ENCODE measurements at places on chromosomes 6 and 20. TPM values are rescaled to one million over a fixed set of nuclear protein-coding genes. Genes with fewer than 3 reads are reported as not detected.

Gene LTA
- total RNA-seq = 0.93 TPM

Gene FAM83C
- not detected for total RNA-seq

Gene OVOL2
- 0.18 TPM for total RNA-seq

Gene C6orf163
- 1.2 TPM for total RNA-seq

Gene POPDC3
- total RNA-seq = not detected

DNA sequence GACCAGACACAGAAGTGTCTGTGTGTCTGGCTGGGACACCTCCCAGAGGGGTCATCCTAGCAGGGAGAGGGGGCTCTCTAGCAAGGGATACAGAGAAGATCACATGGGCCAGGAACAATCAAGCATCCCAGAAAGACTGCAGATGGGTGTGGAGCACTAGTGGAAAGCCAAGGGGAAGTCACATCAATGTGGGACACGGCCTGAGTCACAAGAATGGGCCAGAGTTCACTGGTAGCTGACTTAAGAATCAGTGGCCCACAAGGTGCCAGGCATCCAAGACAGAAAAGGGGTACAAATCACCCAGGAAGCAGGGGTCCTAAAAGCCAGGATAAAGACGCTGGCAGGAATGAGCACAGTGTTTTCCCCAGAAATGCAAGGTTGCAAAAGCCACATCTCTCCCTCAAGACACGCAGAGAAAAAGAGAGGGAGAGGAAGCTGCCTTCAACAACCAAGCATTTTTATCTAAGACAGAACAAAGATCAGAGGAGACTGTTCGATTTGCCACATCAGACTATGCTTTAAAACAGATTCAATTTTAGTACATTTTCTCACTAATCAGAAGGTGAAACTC lies 113.6 kb upstream of the DST start:
- DNase-seq = no peak

DNA sequence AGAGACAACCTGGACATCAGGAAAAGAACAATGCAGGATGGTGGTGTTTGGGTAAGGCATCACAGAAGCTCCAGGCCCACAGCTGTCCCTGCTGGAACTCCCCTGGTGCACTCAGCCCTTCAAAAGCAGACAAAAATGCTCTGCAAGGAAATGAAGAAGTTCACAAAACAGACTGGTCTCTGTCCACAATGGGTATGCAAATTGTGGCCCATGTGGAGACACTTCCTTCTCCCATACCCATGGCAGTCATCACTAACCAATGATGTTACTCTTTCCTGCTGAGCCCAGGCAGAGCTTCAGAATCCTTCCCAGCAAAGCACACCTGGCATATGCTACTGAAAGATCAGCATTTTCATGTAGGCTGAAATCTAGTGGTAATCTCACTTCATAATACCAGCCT lies 42.6 kb upstream of the PXDC1 start:
- no peak for DNase-seq

DNA sequence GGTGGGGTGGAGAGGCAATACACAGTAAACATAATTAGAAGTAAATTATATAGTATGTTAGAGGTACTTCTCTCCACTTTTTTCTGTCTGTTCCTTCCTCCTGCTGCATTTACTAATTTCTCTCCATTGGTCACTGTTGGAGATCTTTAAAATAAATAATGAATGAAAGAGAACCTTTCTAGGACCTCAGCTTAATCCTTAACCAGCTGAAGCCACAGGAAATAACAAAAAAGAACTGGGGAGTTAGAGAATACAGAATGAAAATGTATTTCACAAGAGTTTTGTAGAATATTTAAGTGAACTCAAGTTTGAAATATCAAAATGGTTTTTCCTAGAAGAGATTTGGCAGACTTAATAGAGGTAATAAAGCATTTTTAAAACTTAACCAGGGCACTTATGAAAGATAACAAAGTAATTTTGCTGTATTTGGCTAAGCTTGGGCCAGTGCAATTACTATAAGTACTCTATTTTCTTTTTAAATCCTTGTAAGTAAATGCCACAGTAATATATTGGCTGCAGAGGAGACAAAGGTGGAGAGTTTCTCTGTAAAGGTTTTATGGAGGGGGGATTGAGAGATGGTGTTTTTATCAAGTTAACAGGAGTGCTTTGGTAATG lies 405.0 kb downstream of the CDKAL1 start:
- DNase-seq = no peak

DNA sequence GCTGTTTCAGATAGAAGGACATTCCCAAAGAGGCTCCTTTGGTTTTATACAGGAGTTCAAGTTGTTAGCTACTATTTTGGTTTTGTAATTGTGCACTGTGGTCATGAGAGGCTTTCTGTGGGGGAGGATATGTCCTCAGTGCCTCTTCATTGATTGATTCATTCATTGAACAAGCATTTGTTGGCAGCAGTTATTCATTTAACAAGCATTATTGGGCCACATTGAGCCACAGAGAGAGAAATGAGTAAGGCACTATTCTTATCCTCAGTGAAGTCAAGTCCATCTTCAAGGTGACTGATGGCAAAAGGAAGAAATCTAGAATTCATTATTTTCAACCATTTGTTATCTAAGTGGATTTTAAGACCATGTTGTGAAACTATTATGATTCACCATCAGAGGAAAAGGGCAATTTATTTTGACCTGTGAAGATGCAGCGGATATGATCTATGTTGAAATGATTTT lies 697.2 kb upstream of the CITED2 start:
- no peak for DNase-seq

DNA sequence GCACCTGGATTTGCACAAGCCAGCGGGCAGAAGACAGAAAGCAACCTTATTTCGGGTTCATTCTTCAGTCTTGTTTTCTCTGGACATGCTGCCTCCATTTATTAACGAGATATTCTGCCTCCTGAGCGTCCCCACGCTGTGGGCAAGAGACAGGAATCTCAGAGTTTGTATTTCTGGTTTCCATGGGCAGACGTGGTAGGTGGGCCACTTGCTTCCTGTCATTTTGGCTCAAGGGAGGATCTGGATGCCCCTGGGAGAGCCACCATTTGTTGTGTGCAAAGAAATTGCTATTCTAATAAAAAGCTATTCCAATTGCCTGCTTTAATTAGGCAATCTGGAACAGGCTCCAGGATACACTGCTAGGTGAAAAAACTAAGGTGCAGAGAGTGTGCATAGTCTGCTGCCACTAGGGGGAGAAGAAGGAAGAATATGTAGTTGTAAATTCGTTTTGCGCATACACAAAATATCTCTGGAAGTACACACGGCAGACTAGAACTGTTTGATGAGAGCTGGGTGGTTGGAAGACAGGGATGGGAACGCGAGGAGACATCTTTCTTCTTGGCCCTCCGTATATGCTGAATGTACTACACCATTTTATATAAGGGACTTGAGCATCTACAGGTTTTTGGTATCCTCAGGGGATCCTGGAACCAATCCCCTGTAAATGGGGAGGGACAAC lies 30.1 kb upstream of the SLC16A10 start:
- DNase-seq = peak; percentile 47
